ENCODE measurements at places on chromosomes 5 and 9. TPM values are rescaled to one million over a fixed set of nuclear protein-coding genes. Genes with fewer than 3 reads are reported as not detected.

- DNase-seq = no peak
These were observed 193.5 kb downstream of the RGS3 start for GRCh38 chr9:113656771-113657670.

Gene PTPN3
- 23.0 TPM for total RNA-seq

Gene THOC3
- 91.2 TPM for total RNA-seq

DNA sequence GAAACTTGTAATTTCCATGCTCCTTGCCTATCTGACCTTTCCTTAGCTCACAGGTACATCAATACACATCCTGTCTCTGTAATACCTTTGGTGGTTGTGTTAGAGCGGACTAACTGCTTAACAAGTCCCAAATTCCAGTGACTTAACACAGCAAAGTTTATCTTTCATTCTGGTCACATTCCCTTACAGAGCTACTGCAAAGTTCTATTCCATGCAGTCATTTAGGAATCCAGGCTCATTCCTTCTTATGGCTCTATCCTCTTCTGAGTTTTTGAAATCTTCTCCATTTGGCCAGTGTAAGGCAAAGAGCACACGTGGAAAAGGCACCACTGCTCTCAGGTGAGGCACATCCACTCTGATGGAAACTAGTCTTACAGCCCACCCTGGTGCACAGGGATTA, 238.6 kb upstream of the ANKRD55 start:
- no peak for DNase-seq

- no peak for DNase-seq
These were observed 56.9 kb downstream of the HOMER1 start for GRCh38 chr5:79456890-79457583.

DNA sequence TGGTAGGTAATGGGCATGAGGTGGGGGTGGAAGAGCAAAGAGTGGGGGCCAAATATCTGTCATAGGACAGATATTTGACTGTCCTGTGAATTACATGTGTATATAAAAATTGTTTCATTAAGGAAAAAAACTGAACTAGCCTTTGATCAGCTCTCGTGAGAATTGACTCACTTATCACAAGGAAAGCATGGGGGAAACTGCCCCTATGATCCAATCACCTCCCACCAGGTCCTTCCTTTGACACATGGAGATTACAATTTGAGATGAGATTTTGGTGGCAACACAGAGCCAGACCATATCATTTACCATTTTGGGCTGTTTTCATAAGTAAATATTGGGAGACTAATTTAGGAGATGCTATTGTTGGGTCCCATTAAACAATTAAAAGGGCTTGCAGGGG, 63.2 kb upstream of the FYB1 start:
- DNase-seq = no peak

Gene THBS4
- under 0.01 TPM for total RNA-seq

Gene ANGPTL2
- 0.11 TPM for total RNA-seq

- peak; percentile 71 for DNase-seq
These were observed at the start of gene PKN3 for GRCh38 chr9:128702445-128702948. Gene PKN3 (plus strand): TSS chr9:128702503. CDS start chr9:128702916, 413 bp downstream.

Gene IL11RA
- total RNA-seq = 6.0 TPM

DNA sequence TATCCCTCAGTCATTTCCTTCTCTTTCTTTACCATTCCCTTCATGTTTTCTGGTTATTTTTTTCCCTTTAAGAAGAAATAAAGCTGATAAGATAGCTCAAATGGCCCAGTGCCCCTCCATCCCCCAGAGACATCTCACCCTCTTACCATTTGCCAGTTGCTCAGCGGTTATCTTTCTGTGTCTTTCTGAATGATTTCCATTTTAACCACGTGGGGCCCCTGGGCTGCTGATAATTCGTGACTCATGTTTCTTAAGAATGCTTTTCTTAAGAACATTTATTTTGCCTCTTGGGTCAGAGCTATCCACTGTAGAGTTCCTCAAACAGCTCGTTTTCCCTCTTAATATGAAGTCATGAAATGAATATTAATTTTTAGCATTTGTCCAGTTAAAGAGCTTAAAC, 147.8 kb downstream of the MAST4 start:
- peak; percentile 2 for DNase-seq

Gene C9
- total RNA-seq = not detected

Gene CBY3
- 0.33 TPM for total RNA-seq

DNA sequence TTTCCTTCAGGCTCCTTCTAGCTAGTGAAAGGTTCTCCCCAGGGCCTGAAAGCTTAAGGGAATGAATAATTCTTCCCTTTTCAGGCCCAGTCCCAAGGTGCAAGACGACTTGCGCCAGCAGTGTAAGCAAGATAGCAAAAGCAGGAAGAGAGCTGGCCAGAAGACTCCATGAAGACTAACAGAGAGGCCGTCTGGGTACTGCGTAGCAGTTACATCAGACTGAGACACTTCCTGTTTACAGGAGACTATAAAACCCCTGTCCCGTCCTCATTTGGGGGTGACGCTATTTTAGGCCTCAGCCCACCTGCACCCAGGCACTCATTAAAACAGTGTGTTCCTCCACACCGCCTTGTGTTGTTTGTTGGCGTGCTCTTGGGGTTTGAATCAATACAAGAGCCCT, 90.7 kb upstream of the MOCS2 start:
- no peak for DNase-seq

DNA sequence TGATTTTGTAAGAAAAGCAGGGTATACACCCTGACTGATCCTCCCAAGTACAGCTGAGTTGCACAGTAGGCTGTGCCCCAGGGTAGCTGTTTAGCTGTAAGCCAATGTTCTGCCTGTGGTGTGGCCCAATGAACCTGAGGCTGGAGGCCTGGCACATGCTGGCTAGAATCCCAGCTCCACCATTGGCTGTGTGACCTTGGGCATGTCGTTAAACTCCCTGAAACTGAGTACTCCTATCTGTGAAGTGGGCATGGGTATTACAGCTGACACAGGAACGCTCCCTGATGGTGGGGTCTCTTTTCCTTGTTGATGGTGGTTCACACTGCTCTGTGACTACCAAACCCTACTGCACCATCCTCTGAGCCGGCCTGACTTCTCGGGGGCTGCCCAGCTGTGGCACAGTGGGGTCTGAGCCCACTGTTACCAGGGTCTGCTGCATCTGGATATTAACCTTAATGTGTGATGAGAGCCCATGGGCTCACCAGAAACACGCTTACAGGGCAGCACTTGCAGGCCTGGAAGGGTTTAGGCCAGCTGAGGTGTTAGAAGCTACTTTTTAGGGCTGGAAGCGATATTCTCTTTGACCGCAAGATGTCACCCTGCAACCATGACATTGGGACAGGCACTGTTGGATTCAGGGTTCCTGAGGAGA, 7.0 kb upstream of the GADD45G start:
- peak; percentile 55 for DNase-seq

Gene PCDHB11
- 0.17 TPM for total RNA-seq

Gene SEMA4D
- total RNA-seq = 0.48 TPM

GRCh38 chr5:53201746-53202145, 92.2 kb upstream of the MOCS2 start:
- no peak for DNase-seq
